ENCODE measurements at places on chromosomes 5 and 9.

DNA sequence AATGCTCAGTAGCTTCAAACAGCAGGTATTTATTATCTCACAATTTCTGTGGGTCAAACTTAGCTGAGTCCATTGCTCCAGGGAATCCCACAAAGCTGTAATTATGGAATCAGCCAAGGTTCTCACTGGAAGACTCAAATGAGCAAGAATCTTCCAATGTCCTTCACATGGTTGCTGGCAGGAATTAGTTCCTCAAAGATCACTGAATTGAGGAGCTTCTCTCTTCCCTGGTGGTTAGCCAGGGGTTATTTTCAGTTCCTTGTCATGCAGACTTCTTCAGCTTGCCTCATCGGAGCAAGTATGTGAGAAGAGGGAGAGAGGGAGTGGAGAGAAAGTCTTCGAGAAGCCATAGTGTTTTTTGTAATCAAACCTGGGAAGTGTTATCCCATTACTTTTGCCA, 2331.9 kb downstream of the MAT2B start:
- no peak for DNase-seq

DNA sequence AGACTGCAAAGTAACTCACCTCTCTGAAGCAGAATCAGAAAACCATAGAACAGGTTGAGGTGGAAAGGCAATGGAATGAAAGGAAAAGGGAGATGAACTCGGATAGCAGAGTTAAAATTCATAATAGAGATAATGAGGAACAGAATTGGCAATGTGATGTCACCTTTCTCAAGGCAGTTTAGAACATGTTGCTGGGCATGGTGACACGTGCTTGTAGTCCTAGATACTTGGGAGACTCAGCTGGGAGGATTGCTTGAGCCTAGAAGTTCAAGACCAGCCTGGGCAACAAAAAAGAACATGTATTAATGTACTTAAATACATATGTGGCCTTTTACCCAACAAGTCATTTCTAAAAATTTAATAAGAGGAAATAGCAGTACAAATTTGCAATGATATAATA, 81.6 kb upstream of the MIER3 start:
- DNase-seq: no peak

DNA sequence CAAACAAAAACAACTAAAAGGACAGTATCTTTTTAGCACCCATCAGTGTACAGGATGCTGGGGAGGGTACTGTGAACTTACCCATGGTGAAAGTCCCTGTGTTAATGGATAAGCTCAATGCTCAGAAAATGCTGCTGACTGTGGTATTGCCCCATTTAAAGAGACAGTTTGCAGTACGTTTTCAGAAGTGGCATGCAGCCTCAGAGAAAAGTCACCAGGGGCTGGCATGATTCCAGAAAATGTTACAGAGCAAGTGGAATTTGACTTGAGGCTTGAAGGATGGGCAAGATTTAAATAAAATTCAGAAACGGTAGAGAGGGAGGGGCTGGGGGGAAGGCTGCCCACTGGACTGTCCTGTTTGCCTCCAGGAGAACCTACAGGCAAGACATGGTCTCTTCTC, 7.2 kb downstream of the S1PR3 start:
- DNase-seq: no peak

GRCh38 chr5:87560528-87560927, 147.8 kb upstream of the CCNH start:
- no peak for DNase-seq

DNA sequence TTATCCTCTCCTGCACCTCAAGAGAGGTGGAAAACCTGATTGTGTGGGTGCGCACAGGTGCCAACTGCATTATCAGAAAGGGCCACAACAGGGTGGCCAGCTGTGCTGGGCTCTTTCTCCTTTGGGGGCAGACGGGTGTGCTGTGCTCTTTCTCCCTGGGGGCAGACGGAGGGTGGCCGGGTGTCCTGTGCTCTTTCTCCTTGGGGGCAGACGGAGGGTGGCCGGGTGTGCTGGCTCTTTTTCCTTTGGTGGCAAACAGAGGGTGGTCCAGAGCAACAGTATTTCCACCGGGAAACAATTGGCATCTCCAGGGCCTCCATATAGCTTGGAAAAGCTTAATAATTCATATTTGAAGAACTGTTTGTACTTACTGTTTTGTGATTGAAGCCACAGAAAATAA, 6.8 kb downstream of the LMX1B start:
- no peak for DNase-seq

DNA sequence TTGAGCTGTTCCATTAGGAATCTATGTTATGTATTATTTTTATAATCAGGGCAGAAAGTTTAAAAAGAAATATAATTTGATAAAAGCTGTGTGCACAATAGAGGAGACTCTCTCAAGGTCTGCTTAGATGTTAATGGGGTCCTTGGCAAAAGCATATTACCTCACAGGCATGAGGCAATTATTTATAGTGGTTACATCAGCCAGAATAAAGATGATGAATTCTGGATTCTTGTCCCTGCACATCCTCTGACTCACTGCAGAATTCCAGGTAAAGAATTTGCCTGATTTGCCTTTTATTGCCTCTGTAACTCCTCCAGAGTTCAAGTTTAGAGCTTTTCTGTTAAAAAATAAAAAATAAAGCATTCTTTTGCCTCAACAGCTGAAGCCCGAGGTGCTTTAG, 253.6 kb downstream of the MAST4 start:
- no peak for DNase-seq

- no peak for DNase-seq
Observed at GRCh38 chr5:127898551-127899213, 184.9 kb upstream of the SLC12A2 start.

DNA sequence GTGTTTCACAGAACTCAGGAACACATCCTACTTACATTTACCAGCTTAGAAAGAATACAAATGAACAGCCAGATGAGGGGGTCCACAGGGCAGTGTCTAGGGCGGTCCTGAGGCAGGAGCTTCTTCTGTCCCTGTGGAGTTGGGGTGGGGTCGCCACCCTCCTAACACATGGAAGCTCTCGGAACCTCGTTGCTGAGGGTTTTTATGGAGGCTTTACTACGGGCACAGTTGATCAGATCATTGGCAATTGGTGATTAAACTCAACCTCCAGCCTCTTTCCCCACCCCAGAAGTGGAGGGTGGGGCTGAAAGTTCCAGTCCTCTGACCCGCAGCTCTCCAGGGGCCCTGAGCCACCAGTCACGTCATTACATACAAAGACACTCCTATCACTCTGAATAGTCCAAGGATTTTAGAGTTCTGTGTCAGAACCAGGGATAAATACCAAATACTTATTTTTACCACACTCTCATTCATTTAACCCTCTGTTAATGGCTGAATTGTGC, 156.9 kb downstream of the COL23A1 start:
- DNase-seq: no peak

GRCh38 chr5:177610770-177611445, 11.0 kb downstream of the B4GALT7 start:
- DNase-seq: no peak

- peak; percentile 22 for DNase-seq
Observed at GRCh38 chr5:113020461-113021273, 44.1 kb downstream of the DCP2 start.

GRCh38 chr9:84403288-84403687, 62.7 kb upstream of the SLC28A3 start:
- no peak for DNase-seq

Measured in CD4-positive, alpha-beta T cell treated with Interleukin-1 beta for 1 hour (primary cell).